ENCODE measurements at places on chromosomes 4 and X. TPM values are rescaled to one million over a fixed set of nuclear protein-coding genes. Genes with fewer than 3 reads are reported as not detected.

DNA sequence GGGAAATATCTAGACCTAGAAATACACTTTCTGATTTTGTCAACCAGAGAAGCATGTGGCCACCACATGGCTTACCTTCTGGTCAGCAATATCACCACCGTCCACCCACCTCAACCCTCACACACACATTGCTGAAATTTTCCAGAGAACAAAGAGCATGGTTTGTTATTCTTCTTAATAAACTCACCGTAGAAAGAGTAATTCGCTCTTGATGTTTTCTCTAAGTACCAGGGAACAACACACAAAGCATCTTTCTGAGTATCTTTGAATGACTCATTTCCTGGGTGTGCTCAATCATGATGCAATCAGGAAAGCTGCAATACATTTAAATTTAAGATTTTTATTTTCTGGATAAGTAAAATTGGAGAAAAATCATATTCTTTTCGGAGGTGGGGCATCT is 24.7 kb upstream of the LRAT start:
- no peak for DNase-seq
- H3K36me3 ChIP-seq, result no peaks in the 10 kb centered on the region
- H3K27me3 ChIP-seq, result peaks cover 6% of the 10 kb centered on the region
- no peak overlapping the region for H3K4me3 ChIP-seq

TCEAL6 gene
- not detected for total RNA-seq

ZFP42 gene
- not detected for total RNA-seq

GRCh38 chr4:48244665-48245064 is 25.0 kb downstream of the TEC start:
- no peaks in the 10 kb centered on the region for H3K36me3 ChIP-seq
- no peaks in the 10 kb centered on the region for H3K4me1 ChIP-seq
- no peak overlapping the region for H3K4me3 ChIP-seq
- no peaks in the 10 kb centered on the region for H3K27me3 ChIP-seq
- DNase-seq, result no peak
- H3K27ac ChIP-seq, result no peak overlapping the region

AP1AR gene
- 10.0 TPM for total RNA-seq

DNA sequence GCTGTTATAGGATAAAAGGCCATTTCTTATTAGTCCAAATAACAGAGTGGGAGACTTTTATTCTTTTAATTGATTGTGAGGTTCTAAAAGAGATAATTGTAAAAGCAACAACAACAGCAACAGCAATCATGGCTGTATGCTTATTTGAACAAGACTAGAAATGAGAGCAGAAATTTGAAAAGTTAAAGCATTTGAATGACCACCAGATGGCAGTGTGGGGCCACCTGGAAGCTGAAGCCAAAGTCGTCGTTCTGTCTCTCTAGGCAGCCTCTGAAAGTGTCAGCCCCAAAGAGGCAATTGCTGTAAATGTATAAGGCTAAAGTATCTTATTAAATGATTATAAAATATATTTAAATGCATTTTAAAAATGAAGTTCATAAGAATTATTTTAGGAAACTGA is 42.2 kb downstream of the SH2D1A start:
- H3K36me3 ChIP-seq, result peaks cover 40% of the 10 kb centered on the region
- H3K27me3 ChIP-seq, result no peaks in the 10 kb centered on the region
- H3K27ac ChIP-seq, result no peak overlapping the region
- H3K4me3 ChIP-seq, result no peak overlapping the region
- DNase-seq, result peak; percentile 71
- H3K4me1 ChIP-seq, result peaks cover 35% of the 10 kb centered on the region

All from activated CD4-positive, alpha-beta T cell treated with anti-CD3 and anti-CD28 coated beads, Interleukin-2, amount 10 ng/mL, durations not matched to agents 7 days and 5 days (primary cell).